ENCODE measurements at places on chromosomes 12 and 14.

- DNase-seq: no peak
These were observed 18.9 kb upstream of the CFL2 start for GRCh38 chr14:34733245-34733644.

GRCh38 chr12:69000074-69000473, 67.1 kb upstream of the CPM start:
- DNase-seq: no peak

GRCh38 chr12:100317371-100317770, 39.5 kb upstream of the SLC17A8 start:
- no peak for DNase-seq

GRCh38 chr12:27282754-27283153, 38.7 kb downstream of the STK38L start:
- no peak for DNase-seq

GRCh38 chr12:29053567-29053966, 95.5 kb upstream of the FAR2 start:
- no peak for DNase-seq

- peak; percentile 18 for DNase-seq
These were observed 116.1 kb downstream of the C12orf42 start for GRCh38 chr12:103379670-103380069.

GRCh38 chr12:118582863-118583262, 206.5 kb downstream of the SUDS3 start:
- no peak for DNase-seq

DNA sequence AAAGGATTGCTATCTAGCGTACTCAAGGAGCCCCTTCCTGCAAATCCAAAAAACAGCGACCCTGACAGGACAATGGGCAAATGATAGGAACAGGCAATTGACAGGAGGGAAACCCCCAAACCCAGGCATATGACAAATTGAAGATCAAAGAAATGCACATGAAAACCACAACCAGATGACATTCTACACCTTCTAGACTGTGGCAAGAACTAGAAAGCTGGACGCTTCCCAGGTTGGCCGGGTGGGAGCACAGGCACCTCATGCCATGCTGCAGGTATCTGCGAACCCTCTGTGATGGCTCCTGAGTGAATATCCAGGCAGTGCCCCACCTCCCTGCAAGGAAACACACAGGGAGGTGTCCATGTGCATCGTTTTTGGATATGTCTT, 37.1 kb downstream of the CMKLR1 start:
- no peak for DNase-seq

GRCh38 chr12:64610079-64610659, at the start of gene RASSF3:
RASSF3 (plus strand) TSS chr12:64610495; CDS start chr12:64610633, 138 bp downstream.
- DNase-seq: no peak

GRCh38 chr14:75371297-75371696, 56.5 kb upstream of the JDP2 start:
- no peak for DNase-seq

DNA sequence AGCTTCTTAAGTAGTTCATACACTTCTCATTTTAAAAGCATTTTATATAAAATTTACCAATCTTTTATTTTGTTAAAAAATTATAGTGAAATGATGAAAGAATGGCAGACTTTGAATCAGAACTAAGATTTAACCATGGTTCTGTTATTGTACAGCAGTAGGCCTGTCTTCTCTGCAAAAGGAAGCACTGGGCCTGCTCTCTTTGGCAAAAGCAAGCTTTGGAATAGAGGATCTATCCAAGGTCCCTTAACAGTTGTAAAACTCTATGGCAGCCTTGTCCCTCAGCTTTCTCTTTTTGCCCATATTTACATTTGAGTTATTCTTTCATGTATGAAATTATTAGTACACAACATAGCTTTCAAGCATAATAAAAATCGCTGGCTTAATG, 82.8 kb downstream of the PLEKHG7 start:
- DNase-seq: no peak

GRCh38 chr12:65594409-65594808, 229.9 kb upstream of the HMGA2 start:
- no peak for DNase-seq

DNA sequence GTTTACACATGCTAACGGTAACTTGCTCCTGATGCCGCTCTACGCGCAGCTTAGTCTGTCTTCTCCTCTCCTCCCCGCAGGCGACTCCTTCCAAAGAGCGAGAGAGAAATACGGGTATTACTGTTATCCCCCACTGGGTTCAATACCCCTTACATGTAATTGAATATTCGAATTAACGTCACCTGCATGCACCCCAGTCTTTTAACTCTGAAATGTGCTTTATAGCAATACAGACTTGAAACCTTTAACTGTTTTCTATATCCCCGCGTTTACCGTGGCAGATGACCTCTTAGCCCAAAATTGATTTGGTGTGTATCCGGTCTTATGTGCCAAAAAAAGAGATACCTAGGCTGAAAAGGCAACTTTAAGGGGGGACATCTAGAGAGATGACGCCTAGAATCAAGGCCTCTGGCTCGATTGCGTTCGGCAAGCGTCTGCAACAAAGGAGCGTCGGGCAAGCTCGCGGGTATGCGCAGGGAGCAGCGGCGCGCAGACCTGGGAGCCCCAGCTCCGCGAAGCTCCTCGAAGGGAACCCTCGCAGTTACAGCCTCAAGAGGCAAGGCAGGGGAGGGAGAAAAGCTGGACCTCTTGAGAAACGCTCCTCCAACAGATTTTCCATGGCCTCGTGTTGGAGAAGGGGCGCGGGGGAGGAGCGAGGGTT, 6.8 kb upstream of the FOXG1 start:
- DNase-seq: no peak

GRCh38 chr12:59911516-59911915, 315.7 kb downstream of the SLC16A7 start:
- DNase-seq: no peak

Measured in urinary bladder (tissue), 4 donors.